ENCODE measurements at places on chromosomes 13 and 19.
A peak's percentile ranks its signal among the peaks of the same experiment; 100 is the strongest.

DNA sequence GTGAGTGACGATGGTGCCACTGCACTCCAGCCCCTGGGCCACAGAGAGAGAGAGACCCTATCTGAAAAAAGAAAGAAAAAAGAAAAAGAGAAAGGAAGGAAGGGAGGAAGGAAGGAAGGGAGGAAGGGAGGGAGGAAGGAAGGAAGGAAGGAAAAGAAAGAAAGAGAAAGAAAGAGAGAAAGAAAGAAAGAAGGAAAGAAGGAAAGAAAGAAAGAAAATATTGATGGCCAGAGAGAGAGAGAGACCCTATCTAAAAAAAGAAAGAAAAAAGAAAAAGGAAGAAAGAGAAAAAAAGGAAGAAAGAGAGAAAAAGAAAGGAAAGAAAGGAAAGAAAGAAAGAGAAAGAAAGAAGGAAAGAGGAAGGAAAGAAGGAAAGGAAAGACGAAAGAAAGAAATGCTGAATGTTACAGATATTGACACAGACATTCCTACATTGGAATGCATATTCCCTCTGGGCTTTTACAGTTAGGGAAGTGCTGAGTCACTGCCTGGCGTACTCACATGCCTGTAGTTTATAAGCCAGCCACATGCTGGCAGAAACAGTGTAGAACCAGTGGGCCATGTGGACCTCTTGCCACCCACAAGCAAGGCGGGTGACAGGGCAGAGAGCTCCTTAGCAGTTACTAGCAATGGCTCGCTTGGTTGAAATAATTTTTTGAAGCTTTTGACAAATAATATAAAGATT, 34.6 kb upstream of the SLC46A3 start:
- DNase-seq, result peak; percentile 55
- H3K4me3 ChIP-seq, result no peak overlapping the region
- no peaks in the 10 kb centered on the region for H3K27me3 ChIP-seq
- no peak overlapping the region for H3K27ac ChIP-seq
- no peaks in the 10 kb centered on the region for H3K36me3 ChIP-seq
- no peaks in the 10 kb centered on the region for H3K4me1 ChIP-seq

- H3K4me1 ChIP-seq, result no peaks in the 10 kb centered on the region
- no peaks in the 10 kb centered on the region for H3K27me3 ChIP-seq
- no peak for DNase-seq
- no peaks in the 10 kb centered on the region for H3K36me3 ChIP-seq
- no peak overlapping the region for H3K27ac ChIP-seq
These were observed 296.8 kb upstream of the SGCG start for GRCh38 chr13:22883956-22884355.

GRCh38 chr19:49391581-49392399, 3.7 kb downstream of the KASH5 start:
- H3K4me1 ChIP-seq, result peaks cover 3% of the 10 kb centered on the region
- no peaks in the 10 kb centered on the region for H3K36me3 ChIP-seq
- no peak overlapping the region for H3K27ac ChIP-seq
- H3K4me3 ChIP-seq, result no peak overlapping the region

DNA sequence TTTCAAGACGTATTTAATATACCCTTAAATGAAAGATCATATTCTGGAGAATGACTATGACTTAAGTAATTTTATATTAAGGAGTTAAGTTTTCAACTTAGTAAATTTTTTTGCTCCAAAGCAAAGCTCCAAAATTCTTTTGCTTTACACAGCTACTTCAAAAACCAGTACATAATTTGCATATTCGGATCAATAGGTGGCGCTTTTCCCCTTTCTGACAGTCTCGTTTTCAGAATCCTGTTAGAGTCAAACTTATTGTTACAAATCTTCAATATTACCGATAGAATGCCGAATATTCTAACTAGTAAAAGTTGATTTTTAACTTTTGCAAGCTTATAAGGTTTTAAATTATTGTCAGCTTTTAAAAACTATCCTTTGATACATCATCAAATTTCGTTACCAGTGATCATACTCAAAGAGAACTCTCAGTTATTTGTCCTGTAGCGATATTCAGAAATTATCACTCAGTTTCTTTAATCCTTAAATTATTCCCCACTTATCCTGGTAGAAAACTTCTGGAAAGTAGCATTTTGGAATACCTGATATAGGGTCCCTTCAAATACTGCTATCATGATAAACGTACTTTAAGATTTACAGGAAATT, 852.7 kb upstream of the KLHL1 start:
- no peaks in the 10 kb centered on the region for H3K4me1 ChIP-seq
- no peak for DNase-seq
- no peaks in the 10 kb centered on the region for H3K36me3 ChIP-seq
- no peak overlapping the region for H3K27ac ChIP-seq
- H3K4me3 ChIP-seq, result no peak overlapping the region

- H3K4me3 ChIP-seq, result no peak overlapping the region
- no peaks in the 10 kb centered on the region for H3K36me3 ChIP-seq
- no peaks in the 10 kb centered on the region for H3K4me1 ChIP-seq
These were observed 219.0 kb downstream of the MZT1 start for GRCh38 chr13:72508392-72508791.
